Frontal cortex (tissue), 4 donors: ENCODE measurements at places on chromosomes 11 and 22.

DNA sequence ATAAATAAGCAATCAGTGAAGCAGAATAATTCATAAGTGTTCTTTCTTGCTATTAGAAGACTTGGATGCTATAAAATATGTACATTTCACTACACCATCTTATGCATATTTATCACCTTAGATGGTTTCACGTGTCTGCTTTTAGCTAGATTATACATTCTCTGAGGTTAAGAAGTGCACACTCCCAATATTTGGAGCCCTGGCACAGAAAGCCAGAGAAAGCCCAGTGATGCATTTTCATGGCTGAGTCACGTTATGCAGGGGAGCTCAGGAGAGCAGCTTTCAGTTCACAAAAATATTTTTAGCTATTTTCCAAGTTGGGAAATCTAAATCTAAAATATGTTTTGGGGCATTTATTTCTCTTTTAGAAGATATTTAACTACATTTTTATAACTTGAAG is 5.1 kb upstream of the TP53AIP1 start:
- DNase-seq, result no peak

GRCh38 chr11:94793822-94794221 is 25.7 kb downstream of the AMOTL1 start:
- no peak for DNase-seq

DNA sequence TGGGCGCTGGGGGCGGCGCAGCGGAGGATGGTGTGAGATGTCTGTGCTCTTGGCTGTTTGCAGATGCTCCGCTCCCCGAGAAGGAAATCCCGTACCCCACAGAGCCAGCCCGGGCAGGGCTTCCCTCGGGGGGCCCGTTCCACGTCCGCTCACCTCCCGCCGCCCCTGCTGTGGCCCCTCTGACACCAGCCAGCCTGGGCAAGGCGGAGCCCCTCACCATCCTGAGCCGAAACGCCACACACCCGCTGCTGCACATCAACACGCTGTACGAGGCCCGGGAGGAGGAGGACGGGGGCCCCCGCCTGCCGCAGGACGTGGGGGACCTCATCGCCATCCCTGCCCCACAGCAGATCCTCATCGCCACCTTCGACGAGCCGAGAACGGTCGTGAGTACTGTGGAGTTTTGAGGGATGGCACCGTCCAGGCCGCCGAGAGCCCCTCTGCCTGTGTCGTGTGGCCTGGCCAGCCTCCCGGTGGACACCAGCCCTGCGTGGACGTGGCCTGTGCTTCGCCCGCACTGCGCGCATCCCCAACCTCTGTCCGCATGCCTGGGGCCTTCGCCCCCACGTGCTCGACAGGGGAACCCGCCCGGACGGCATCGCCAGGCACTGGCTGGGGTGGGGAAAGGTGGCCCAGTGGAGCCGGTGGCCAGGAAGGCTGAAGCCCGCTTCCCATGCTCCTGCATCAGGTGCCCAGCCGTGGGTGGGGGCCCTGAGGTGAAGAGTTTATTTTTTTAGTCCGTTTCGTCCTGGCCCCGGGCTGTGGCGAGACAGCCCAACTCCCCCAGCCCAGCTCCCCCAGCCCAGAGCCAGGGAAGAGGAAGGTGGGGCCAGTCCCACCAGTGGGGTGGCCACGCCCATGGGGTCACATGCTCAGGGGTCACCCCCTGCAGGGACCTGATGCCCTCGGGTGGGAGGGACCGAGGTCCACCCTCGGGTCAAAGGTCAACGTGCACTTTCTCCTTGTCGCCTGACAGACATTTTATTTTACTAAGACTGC is 6.5 kb upstream of the TRABD start:
- peak; percentile 17 for DNase-seq

GRCh38 chr11:207863-208180 is 314 bp downstream of the RIC8A start:
- no peak for DNase-seq

DNA sequence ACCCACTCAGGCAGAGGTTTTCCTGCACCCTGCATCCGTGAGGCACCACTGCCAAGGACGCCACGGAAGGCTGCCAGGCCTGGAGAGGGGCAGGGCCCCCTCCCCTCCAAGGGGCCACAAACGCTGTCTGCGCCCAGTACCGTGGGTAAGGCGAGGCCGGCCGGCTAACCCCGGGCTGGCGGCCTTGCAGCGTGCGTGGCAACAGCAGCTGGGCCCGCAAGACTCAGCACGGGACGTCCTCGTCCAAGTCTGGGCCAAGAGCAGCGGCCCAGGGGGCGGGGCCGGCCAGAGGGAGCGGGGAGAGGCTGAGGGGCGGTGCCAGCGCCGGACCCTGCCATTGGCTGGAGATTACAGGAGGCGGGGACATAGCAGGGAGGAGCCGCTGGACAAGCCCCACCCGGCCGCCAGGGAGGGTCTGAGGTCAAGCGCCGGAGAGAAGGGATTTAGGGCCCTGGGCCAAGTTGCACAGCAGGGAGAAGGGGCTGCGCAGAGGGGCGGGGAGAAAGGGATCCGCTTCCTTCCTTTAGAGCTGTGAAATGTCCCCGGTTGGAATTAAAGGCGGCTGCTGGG is 16.0 kb downstream of the SLC43A1 start:
- DNase-seq, result peak; percentile 92
